ENCODE measurements at places on chromosomes 12 and 14.

GRCh38 chr12:26027401-26027800 is 68.9 kb downstream of the RASSF8 start:
- no peak for DNase-seq

- no peak for DNase-seq
Measured at GRCh38 chr12:127509066-127509778, 757.7 kb upstream of the TMEM132C start.

GRCh38 chr14:95885866-95886265 is 9.2 kb downstream of the TUNAR start:
- no peak for DNase-seq

GRCh38 chr14:103825101-103825500 is 22.3 kb downstream of the PPP1R13B start:
- no peak for DNase-seq

DNA sequence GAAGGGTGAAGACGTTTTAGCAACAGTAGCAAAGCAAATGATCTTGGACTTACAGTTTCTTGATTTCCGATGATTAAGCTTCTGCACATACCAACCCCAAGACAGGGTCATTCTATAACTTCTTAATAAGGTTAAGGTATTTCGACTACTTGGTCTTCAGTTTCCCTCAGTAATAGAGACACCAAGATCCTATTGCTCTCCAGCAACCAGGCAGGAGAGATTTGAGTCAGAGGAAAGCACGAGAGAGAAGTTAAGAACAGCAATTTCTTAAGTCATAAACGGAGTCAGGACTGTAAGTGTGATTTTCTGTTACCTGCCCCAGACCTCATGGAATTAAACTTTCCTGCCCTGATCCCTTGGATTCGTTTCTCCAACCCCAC is 215.6 kb downstream of the TTC8 start:
- no peak for DNase-seq

- DNase-seq, result peak; percentile 59
Measured at GRCh38 chr12:124389138-124389724, 94.3 kb downstream of the RFLNA start.

DNA sequence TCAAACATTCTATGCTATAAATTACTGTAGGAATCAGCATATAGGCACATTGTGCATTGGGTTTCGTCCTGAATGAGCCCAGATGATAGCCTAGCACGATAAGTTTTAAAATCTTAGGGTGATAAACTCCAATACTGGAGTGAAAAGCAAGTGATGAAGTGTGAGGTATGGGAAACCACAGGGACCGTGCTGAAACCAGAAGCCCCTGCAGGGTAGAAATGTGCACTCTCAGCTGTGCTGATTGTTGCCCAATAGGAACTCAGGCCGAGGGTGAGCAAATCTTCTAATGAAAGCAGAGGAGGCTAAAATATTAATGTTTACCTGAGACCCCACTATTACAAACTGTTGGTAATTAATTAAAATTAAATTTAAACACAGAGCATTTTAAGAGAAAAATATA is 1486.6 kb downstream of the AACS start:
- no peak for DNase-seq

- peak; percentile 91 for DNase-seq
Measured at GRCh38 chr12:132444957-132445883, 44.7 kb upstream of the FBRSL1 start.

DNA sequence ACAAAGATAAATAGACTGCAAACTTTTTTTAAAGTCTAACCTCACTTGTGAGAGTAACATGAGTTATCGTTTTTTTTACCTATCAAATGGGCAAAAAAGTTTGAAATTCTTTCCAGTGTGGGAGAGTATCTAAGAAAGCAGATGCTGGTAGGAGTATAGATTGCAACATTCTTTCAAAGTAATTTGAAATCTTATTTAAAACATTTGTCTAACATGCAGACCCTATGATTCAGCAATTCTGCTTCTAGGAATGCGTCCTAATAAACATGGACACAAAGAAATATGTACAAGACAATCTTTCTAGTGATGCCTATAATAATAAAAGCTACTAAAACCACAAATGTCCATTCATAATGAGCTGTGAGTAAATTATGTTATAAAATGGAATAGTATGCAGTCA is 110.4 kb upstream of the TMCC3 start:
- DNase-seq, result no peak

DNA sequence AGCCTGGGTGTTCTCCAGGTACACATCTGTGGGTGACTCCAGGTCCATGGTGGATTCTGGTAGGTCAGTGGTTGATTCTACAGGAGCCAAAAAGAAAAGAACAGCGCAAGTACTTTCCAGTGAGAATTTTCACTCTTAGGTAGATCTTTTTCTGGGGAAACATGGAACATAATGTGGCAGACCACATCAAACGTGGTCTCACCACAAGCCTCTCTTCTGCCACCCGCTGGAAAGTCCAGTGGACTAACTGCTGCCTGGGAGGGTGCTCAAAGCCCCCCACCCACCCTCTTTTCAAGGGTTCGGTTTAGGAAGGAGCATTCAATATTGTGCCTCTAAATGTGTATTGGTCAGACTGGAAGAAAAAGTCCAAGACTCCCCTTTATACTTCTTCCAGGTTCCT is 36.1 kb upstream of the PRB2 start:
- DNase-seq, result no peak

- DNase-seq, result no peak
Measured at GRCh38 chr12:26632756-26633155, 200.2 kb downstream of the ITPR2 start.

DNA sequence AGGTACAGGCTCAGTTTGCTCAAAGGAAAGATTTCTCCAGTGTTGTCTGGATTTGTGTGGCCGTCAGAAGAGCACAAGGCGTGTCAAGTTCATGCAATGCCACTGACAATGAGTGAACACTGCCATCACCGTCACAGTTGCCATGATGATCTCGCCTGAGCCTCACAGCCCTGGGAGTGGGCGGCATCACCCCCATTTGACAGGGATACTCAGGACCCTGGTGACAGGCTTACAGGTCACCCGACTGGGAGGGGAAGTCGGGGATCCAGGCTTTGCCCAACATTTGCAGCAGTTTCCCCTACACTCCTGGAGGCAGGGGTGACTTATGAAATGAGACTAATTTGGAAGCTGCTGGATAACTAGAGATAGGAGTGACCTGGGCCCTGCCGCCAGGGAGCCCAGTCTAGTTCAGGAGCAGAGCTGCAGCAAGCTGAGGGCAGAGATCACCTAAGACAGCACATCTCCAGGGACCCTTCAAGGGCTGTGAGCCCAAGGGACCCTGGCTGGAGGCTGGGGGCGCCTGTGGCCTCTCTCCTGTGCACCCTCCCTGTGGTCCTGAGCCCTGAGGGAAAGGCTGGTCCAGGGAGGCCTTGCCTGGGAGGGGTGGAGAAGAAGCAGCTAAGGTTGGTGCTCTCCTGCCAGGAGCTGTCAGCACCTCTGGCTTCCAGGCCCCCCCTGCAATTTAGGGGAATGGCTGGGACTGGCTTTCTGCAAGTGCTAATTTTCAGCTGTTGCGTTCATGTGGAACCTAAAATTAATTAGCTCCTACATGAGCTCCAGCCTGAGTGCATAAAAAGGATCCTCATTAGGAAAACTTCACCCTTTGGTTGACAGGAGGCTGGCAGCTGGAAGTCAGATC is 32.4 kb upstream of the BEGAIN start:
- no peak for DNase-seq

GRCh38 chr12:121397521-121397920 is 2.4 kb upstream of the RNF34 start:
- DNase-seq, result no peak

DNA sequence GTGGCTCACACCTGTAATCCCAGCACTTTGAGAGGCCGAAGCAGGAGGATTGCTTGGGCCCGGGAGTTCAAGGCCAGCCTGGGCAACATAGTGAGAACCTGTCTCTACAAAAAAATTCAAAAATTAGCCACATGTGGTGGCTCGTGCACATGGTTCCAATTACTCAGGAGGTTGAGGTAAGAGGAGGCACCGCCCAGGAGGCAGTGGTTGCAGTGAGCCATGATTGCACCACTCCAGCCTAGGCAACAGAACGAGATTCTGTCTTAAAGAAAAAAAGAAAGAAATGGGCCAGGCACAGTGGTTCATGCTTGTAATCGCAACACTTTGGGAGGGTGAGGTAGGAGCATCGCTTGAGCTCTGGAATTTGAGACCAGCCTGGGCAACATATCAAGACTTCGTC is 33.5 kb downstream of the MAP1LC3B2 start:
- no peak for DNase-seq

- DNase-seq, result no peak
Measured at GRCh38 chr12:104493496-104493895, 36.7 kb downstream of the CHST11 start.

DNA sequence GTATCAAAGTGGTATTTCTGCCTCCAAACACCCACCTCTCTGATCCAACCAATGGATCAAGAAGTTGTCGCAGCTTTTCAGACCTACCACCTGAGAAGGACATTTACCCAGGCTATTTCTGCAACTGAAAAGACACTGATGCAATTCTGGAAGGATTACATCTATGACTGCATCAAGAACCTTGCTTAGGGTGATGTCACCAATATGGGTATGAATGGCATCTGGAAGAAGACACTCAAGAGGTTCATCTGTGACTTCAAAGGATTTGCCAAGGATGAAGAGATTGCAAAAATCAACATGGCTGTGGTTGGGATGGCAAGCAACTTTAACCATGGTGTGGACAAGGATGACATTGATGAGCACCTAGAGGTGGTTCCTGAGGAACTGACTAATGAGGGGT is 154.2 kb downstream of the PCNX1 start:
- no peak for DNase-seq

- DNase-seq, result no peak
Measured at GRCh38 chr12:50734409-50735263, 29.3 kb upstream of the ATF1 start.

DNA sequence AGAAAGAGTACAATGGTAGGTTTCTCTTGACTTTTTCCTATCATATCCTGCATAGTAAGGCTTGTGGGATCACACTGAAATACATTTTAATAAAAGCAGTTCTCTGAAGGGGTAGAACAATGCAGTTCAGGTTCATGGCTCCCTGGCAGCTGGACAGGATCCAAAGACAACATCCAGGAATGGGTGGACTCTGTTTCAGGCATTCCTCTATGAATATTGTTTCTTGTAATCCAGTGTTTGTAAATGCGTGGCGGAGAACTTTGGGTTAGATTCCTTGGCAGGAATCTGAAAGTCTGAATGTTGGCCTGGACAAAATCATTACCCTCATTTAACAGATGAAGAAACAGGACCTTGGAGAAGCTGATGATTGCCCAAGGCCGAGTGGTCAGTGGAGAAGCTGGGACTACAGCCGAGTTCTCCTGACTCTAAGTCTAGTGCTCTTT is 43.5 kb downstream of the SYNE2 start:
- DNase-seq, result no peak

DNA sequence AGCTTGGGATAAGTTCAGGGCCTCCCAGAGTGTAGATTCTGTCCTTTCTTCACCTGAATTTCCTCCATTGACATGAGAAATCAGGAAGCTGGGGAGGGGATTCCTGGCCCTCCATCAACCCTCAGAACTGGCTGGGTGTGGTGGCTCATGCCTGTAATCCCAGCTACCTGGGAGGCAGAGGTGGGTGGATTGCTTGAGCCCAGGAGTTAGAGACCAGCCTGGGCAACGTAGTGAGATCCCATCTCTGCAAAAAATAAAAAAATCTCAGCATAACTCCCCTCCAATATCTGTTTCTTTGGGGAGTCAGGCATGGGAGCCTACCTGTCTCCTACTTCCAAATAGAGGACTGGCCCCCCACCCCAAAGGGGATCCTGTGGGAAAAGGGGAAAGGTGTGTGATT is 59.8 kb upstream of the TBX3 start:
- no peak for DNase-seq

GRCh38 chr14:99681101-99681831 is 2.8 kb upstream of the CYP46A1 start:
- DNase-seq, result no peak

GRCh38 chr14:76918782-76919394 is 92.7 kb downstream of the LRRC74A start:
- DNase-seq, result no peak

DNA sequence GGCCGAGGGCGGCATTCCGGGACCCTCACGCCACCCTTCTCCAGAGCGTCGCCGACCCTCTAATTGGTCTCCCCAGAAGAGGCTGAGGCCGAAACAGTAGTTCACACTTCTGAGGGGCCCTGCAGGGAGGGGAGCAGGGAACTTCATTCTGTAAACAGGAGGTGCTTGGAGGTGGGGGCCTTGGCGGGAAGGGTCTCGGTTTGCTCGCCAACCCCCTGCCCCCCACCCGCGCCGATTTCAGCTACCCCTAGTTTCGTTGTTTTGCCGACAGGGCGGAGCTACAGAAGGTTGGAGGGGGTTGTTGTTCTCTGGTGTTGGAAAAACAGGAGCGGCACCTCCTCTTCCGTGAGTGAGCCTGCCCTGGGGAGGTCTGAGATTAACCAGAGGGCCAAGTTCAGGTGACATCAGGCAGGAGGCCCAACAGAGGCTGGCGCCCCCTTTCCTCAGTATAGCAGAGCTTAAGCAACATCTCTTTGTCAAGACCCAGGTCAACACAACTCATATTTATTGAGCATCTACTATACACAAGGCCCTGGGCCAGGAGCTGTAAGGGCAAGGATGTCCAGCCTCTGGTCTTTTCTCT is 682 bp downstream of the ERBB3 start:
- DNase-seq, result no peak

- no peak for DNase-seq
Measured at GRCh38 chr12:116806845-116807440, 68.8 kb downstream of the RNFT2 start.

- DNase-seq, result no peak
Measured at GRCh38 chr12:109650808-109651207, 62.8 kb upstream of the FAM222A start.

- peak; percentile 41 for DNase-seq
Measured at GRCh38 chr14:80491131-80491530, 279.8 kb upstream of the DIO2 start.

DNA sequence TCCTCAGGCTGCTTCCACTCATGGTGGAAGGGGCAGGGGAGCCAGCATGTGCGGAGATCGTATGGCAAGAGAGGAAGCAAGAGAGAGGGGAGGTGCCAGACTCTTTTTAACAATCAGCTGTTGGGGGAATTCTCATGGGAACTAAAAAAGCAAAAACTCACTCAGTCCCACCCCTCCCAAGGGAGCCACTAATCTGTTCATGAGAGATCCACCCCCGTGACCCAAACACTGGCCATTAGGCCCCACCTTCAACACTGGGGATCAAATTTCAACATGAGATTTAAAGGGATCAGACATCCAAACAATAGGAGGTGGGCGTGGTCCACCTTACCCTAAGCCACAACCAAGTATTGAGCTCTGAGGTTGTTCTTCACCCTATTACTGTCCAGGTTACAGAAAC is 375.1 kb downstream of the GRIN2B start:
- DNase-seq, result no peak

DNA sequence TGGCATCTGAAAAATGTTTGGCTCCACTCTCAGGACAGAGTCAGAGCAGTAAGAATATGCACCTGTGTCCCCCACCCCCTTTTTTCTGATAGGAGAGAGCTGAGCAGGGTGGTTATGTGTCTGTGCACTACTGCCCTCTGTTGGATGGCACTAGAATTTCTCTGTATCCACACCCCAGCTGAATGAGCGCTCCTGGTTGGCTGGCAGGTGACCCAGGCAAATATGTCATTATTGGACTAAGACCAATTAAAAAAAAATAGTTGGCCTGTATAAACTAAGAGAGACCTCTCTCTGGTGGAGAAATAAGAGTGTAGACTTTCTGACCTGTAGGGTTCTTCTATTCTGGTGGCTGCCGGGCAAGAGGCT is 107.0 kb downstream of the PTCSC3 start:
- no peak for DNase-seq

Measured in activated CD8-positive, alpha-beta memory T cell treated with anti-CD3 and anti-CD28 coated beads, Interleukin-2, amount 10 ng/mL, durations not matched to agents 7 days and 5 days (primary cell).